Epithelial cell of proximal tubule (primary cell): ENCODE measurements at places on chromosomes 1 and 21.
A peak's percentile ranks its signal among the peaks of the same experiment; 100 is the strongest.

- DNase-seq, result no peak
Observed at GRCh38 chr21:26438976-26439375, 134.1 kb downstream of the CYYR1 start.

- peak; percentile 97 for DNase-seq
Observed at GRCh38 chr1:41152622-41153044, 89.5 kb downstream of the SCMH1 start.

- no peak for DNase-seq
Observed at GRCh38 chr1:119324198-119324597, 44.4 kb upstream of the HAO2 start.

DNA sequence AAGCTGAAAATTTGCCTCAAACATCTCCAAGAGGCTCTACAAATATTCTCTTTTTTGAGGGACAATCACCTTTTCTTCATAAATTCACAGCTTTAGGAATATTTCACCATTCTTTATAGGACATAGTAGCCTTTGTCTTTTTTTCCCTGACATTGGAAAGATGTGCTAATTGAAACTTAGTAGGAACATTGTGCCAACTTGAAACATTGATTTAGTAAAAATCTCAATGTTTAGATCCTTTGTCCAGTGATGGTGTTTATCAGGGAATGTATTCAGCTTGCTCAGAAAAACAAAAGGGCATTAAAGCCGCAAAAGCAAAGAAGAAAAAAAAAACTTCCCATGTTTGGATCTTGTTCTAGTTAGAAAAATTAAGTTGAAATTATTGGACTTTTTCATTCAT is 52.1 kb downstream of the DPT start:
- no peak for DNase-seq

DNA sequence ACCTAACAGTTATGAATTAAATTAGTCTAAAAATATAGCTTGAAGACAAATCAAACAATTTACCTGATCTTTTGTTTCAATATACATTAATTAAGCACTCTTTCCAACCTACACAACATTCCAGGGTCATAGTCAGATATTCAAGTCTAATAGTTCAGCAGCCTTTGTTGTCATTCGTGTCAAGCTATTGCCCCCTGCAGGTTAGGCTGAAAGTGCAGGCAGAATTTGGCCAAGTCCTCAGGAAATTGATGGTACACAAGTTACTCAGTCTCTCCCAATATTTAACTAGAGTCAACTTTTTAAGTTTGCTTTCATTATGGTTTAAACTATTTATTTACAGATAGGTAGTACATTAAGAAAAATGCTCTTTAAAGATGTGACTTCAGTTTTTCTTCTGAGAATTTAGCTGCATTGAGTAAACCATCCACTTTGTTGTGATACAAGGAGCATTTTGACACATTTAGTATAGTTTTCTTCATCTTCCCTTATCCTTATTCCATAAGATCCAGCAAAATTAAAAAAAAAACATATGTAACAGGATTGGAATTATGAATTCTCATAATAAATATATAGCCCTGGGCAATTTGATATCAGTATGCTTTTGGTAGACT is 130.3 kb upstream of the DPYD start:
- DNase-seq, result no peak

- DNase-seq, result no peak
Observed at GRCh38 chr1:97570691-97571090, 350.1 kb downstream of the DPYD start.

DNA sequence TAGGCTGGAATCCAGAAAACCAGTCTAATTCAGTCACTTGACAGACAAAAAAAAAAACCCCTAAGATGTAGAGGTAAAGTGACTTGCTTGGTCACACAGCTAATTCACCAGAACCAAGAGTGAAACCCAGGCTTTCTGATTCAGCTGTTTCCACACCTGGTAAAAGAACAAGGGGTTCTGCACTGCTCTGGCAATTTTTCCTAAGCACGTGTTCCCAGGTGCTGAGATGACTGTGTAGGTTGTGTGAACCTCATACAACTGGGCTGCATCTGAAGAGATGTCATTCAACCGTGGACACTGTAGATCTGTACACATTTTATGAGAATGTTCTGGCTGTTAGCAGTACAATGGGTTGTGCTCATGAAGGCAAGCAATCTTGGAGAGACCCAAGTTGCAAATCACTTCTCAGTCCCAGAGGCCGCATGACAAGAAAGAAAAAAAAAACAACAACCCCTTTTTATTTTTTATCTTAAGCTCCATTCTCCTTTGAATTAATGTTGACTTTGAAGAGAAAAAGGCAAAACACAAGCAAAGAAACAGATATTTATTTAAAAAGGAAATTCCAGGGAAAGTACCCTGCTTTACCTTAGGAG is 95.4 kb downstream of the INTS7 start:
- DNase-seq, result no peak

- no peak for DNase-seq
Observed at GRCh38 chr1:183827801-183828200, 22.9 kb downstream of the RGL1 start.

DNA sequence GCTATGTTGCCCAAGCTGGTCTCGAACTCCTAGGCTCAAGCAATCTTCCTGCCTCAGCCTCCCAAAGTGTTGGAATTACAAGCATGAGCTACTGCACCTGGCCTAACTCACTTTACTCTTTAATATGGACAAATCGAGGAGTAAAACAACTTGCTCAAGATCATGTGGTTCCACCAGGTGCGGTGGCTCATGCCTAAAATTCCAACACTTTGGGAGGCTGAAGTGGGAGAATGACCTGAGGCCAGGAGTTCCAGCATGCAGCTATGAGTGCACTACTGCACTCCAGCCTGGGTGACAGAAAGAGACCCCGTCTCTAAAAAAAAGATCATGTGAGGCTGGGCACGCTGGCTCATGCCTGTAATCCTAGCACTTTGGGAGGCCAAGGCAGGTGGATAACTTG is 2.0 kb downstream of the INPP5B start:
- no peak for DNase-seq

- DNase-seq, result no peak
Observed at GRCh38 chr1:37035014-37035691, 838 bp upstream of the GRIK3 start.

DNA sequence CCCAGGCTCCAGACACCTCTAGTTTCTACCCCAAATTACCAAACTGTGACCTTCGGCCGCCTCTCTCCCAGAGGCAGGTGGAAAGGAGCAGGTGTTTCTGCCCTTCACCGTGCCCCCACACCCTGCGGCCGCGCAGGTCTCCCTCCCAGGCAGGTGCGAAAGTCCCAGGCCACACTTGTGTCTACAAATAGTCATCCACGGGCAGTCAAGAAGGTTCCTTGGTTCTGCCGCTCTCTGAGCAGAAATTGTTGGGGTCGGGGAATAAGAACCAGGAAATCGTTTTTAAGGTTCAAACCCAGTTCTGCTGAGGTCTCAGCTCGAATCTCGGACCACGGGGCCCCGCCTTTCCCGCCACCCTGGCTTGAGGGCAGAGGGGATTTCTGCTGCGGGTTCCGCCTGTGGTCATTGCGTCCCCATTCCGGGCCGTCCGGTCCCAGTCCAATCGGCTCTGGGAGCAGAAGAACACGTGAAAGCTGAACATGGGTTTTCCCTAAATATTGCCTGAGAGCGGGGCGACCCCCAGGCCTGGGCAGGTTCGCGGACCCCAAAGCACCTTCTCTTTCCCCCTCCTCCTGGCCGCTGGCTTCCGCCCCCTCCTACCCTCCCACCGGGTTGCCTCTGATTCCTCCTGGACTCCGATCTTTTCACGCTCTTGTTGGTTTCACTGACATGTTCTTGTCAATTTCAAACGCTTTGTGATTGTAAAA is 1.2 kb upstream of the ATF3 start:
- no peak for DNase-seq

GRCh38 chr1:201320168-201320788 is 37.0 kb downstream of the PKP1 start:
- DNase-seq, result no peak

DNA sequence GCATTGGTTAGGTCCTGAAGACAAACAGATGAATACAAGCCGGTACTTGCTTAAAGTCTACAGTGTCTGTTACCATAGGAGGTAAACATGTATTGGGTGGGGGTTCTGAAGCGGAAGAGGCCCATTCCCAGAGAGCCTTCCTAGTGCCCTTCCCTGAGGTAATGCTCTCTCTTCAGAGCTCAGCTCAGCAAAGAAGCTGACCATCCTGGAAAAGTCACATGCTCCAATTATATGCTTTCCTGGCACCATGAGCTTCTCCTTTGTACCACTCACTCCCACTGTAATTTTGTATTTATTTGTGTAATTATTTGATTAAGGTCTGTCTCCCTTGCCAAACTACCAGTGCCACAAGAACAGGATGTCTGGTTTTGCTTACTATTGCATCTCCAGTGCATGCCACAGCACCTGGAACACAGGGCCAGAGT is 42.0 kb downstream of the RAB3B start:
- no peak for DNase-seq

GRCh38 chr1:156893048-156893953 is at the start of gene PEAR1:
Gene PEAR1 (plus strand): TSS chr1:156893718. CDS start chr1:156903927, 10,209 bp downstream.
- DNase-seq, result no peak

DNA sequence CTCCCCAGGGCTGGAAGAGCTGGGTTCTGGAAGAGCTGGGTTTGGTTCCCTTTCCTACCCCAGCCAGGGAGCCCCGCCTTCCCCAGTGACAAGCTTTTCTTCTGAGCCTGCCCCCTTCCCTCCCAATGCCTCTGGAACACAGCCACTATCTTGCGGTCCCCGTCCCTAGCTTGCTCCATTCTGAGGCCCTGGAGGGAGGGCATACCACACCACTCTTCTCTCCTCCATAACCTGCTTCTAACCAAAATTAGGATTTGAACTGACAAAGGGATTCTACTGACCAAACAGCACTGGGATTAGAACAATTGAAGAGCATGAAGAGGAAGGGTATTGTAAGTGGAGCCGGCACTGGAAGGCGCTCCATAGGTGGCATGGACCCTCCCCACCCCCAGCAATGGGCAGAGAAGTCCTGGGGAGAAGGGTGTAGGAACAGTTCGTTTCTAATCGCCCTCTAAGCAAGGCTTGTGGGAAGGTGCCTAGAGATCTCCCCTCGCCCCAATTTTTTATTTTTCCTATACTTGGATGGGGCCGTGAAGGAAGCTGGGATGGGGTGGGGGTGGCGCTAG is 690 bp downstream of the C1orf216 start:
- no peak for DNase-seq

- no peak for DNase-seq
Observed at GRCh38 chr1:116881879-116882520, 27.7 kb upstream of the PTGFRN start.

- DNase-seq, result no peak
Observed at GRCh38 chr1:211643324-211644212, 31.9 kb downstream of the NEK2 start.

DNA sequence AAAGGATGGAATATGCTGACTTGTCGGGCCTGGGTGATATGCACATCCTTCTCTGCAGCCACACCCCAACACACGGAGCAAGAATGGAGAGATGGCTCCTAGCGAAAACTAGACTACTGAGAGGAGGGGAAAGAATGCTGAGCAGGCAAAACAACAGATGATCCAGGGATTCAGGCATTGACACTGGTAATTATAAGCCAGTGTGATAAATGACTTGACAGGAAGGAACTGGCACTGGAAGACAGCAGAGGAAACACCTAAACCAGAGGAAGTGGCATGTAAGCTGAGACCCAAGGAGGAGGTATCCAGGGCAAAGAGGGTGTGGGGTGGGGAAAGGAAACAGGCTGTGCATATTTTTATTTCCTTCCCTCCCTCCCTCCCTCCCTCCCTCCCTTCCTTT is 31.7 kb upstream of the KHDRBS1 start:
- no peak for DNase-seq

GRCh38 chr1:184272175-184272866 is 114.5 kb upstream of the C1orf21 start:
- DNase-seq, result peak; percentile 10

DNA sequence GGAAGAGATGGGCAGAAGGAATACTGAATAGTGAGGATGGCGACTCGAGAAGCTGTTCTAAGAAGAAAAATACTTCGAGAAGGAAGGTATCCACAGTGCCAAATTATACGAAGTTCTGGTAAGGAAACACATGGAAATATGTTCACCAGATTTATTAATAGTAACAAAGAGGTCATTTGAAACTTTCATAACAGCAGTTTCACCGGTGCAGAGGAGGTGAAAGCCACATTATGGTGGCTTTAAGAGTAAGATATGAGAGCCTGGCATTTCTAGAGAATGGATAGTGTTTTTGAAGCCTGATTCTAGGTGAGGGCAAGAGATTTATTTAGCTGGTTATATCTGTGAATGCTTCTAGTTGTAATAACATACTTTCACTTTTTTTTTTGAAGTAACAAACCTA is 56.2 kb downstream of the DPYD start:
- no peak for DNase-seq

DNA sequence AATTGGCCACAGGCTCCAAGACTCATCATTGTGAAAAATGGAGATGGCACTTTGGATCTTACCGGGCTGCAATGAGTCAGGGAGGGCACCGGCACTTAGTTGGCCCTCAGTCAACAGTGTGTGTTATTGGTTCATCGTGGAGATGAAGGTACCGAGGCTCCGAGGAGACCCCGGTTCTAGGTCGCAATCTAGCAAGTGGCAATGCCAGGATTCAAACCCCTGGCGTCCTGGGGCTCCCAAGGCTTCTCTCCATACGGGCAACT is 49.0 kb upstream of the ACOT11 start:
- no peak for DNase-seq

- DNase-seq, result no peak
Observed at GRCh38 chr1:109091839-109092193, 1.3 kb downstream of the TMEM167B start.

DNA sequence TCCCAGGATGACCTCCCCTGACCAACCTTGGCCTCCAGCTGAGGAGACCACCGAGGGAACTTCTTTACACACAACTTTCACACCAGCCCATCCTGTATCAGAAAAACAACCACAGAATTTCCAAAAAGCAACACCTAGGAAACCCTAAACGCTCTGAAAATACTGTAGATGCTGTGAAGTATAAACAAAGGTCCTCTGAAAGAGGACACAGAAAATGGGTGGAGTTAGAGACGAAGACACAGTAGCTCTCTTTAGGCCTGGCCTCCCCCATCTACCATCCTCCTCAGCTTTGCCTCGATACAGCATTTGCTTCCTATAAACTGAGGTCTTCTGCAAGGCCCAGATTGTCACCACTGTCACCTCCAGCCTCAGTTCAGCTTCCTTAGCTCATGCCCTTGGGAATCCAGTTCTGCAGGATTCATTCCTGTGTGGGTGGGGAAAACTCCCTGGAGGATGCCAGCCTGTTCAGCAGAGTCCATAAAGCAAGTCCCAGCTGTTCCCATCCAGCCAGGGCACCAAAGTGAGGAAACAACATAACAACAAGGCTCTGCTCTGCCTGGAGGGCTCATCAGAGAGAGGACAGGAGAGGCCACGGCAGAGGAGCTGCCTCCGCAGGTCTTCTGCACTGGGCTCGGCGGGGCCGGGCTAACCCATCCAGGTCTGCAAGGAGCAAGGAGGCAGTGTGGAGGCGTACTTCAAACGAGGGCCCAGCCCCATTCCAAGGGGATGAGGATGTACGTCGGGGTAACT is 15.0 kb downstream of the PIK3C2B start:
- no peak for DNase-seq

DNA sequence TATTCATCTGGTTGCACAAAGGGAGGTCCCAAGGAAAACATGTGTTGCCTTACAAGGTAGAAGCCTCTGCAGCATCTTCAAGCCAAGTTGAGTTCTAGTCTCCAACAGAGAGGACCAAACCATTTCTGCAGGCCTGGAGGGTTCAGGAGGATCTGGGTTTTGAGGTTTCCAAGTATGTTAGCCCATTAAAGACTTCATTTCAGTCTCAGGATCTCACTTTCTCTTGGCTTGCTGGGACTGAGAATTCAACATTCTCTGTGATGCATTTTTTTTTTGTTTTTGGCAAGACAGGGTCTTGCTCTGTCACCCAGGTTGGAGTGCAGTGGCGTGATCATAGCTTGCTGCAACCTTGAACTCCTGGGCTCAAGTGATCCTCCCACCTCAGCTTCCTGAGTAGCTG is 8.8 kb upstream of the MYOCOS start:
- no peak for DNase-seq
